ENCODE measurements at places on chromosomes 16 and 17.

GRCh38 chr17:36529121-36529520, 5.5 kb downstream of the MYO19 start:
- no peak for DNase-seq

- no peak for DNase-seq
Measured at GRCh38 chr16:88907768-88908167, 41.3 kb upstream of the PABPN1L start.

GRCh38 chr17:48143629-48144028, 36.1 kb downstream of the SNX11 start:
- no peak for DNase-seq

DNA sequence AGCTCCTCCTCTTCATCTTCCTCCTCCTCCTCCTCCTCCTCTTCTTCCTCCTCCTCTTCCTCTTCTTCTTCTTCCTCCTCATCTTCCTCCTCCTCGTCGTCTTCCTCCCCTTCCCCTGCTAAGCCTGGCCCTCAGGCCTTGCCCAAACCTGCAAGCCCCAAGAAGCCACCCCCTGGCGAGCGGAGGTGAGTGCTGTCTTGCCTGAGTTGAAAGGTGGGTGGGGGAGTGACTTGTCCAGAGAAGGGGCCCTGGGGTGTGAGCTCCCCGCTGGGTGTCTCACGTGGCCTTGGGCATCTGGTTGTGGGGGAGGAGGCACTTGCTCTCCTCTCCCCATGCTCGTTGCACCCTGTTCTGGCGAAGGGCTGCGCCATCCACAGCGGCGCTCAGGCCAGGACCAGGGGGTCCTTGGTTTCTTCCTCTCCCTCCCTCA, 8.0 kb downstream of the ELOB start:
- no peak for DNase-seq

GRCh38 chr17:3556916-3557767, 470 bp downstream of the TRPV3 start:
- DNase-seq = no peak

GRCh38 chr17:67343237-67343636, 23.1 kb downstream of the PSMD12 start:
- no peak for DNase-seq

DNA sequence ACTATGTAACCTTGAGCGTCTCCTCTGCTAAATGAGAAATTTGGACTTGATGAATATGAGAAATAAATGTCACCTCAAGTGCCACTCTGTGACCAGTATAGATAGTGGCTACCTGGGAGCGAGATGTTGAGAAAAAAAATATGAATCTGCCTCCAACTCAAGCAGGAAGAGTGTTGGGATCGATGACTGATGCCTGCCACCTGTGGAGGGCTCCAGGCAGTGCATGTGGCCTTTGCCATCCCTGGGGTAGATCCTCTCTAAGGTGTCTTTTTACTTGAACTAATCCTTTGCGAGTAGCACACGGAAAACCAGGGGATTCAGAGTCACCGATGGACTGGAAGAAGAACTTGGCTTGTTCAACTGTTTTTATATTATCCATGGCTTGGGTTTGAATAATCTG, 9.4 kb downstream of the CCDC182 start:
- DNase-seq = no peak

DNA sequence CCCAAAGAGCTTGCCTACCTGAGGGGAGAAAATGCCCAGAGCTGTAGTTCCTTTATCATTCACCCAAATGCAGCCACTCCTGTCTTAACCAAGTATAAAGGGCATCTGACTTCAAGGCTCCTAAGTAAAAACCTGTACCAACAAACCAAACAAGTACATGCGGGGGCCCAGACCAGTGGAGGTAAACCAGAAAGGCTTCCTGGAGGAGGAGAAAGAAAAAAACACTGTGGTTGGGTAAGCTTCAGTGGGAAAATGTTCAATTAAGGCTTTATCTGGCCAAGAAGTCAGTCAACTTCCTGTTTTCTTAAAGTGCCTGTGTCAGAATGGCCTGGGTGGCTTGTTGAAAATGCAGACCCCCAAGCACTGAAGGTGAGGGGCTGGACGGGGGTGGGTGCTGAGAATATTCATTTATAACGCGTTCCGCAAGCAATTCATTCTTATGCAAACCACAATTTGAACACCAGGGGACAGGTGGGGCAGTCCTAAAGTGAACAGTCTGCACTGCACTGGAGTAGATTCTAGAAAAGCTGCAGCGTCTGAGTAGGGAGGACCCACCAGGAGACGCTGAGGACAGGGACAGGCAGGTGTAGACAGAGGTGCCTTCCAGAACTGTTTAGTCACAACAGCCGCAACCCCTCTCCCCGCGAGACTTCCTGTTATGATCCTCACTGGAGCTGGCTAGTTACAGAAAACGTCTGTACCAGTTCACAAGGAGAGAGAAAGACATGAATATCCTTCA, 467.1 kb downstream of the SOX9 start:
- no peak for DNase-seq

GRCh38 chr16:569445-570254, at the start of gene PIGQ:
Gene PIGQ, plus strand, starts transcription at chr16:569968. Its CDS starts 4,107 bp downstream, at chr16:574075.
- DNase-seq = no peak

GRCh38 chr16:85650844-85651628, 37.7 kb downstream of the GINS2 start:
- no peak for DNase-seq

GRCh38 chr17:56850591-56850990, 16.6 kb downstream of the DGKE start:
- DNase-seq = no peak

GRCh38 chr17:8138374-8138671, 13.9 kb downstream of the PER1 start:
- DNase-seq = no peak

- DNase-seq = no peak
Measured at GRCh38 chr16:84368308-84368996, at the start of gene ATP2C2. Gene ATP2C2, plus strand, starts transcription at chr16:84368538. Its CDS starts 78 bp downstream, at chr16:84368616.

GRCh38 chr16:22388101-22388644, 13.8 kb upstream of the CDR2 start:
- no peak for DNase-seq

- no peak for DNase-seq
Measured at GRCh38 chr17:27631411-27631760, 398 bp downstream of the LGALS9 start.

DNA sequence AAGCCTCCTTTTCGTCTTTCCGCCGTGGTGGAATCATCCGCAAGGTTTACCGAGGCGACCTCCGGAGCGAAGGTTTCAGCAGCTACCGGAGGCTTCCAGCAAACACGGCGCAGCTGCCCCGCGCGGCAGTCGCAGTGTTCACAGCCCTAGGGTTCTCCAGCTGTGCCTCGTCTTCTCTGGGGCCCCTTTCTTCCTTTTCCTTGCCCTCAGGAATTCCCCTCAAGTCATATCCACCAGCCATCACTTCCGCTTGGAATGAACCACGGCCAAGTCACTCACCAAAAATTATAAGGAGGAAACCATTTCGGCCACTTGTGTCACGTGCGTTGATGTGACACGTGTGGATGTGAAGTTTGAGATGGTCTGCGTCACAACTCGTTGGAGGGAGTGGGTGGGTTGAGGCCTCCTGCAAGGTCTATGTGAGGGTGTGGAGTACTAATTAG, 636 bp upstream of the ERN1 start:
- DNase-seq = peak; percentile 48

- DNase-seq = no peak
Measured at GRCh38 chr16:67028167-67028695, 718 bp upstream of the CBFB start.

- no peak for DNase-seq
Measured at GRCh38 chr17:80352991-80353665, 61.8 kb upstream of the ENDOV start.

GRCh38 chr16:82481455-82481854, 145.3 kb upstream of the CDH13 start:
- no peak for DNase-seq

- DNase-seq = no peak
Measured at GRCh38 chr16:54061454-54061853, 225.1 kb downstream of the IRX3 start.

- DNase-seq = no peak
Measured at GRCh38 chr17:44376124-44376523, 12.5 kb upstream of the FAM171A2 start.

GRCh38 chr17:63542942-63543821, 7.1 kb upstream of the DCAF7 start:
- no peak for DNase-seq

- DNase-seq = no peak
Measured at GRCh38 chr16:87324411-87325275, 7.5 kb upstream of the C16orf95 start.

GRCh38 chr17:67980456-67980855, 15.8 kb downstream of the C17orf58 start:
- DNase-seq = no peak

Measured in left renal cortex interstitium (tissue), 4 donors.